ENCODE measurements at places on chromosomes 1 and 21. TPM values are rescaled to one million over a fixed set of nuclear protein-coding genes. Genes with fewer than 3 reads are reported as not detected.

PRAMEF6 gene
- not detected for total RNA-seq

S100A2 gene
- total RNA-seq: 1.1 TPM

MAGOH gene
- total RNA-seq: 27.3 TPM

DNA sequence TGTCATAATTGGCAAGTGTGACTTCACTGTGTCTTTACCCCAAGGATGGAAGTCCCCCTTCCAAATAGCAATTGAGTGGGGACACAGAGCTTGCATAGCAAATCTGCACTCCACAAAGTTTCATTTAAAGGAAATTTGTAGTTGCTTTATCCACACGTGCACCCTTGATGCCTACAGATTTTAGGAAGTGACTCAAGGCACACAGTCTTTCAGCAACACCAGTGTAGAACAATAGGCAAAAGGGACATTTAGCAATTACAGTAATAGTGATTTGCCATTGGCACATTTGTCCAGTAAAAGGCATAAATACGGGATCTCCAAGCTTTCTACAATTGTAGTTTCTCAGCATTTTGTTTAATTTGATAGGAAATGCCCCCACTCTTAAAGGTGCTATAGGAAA lies 43.4 kb upstream of the KAZN start:
- DNase-seq: no peak

DNA sequence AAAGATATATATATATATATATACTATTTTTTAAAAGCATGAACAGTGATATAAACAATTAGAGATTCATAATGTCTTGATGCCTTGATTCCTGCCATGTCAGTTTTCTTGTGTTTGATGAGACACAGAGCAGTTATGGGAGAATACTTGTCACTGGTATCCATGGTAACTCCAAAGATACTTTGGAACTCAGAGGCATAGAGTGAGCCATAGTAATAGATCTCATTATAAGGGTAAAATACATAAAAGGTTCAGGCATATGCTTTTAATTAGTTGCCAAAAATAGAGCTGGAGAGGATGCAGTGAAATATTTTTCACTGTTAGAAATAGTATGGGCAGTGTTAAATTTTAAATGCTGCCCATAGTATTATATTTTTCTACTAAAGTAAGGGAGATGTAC lies 134.1 kb downstream of the SYT14 start:
- no peak for DNase-seq

- peak; percentile 80 for DNase-seq
These were observed 6.0 kb upstream of the UBL4B start for GRCh38 chr1:110106013-110106941.

DNA sequence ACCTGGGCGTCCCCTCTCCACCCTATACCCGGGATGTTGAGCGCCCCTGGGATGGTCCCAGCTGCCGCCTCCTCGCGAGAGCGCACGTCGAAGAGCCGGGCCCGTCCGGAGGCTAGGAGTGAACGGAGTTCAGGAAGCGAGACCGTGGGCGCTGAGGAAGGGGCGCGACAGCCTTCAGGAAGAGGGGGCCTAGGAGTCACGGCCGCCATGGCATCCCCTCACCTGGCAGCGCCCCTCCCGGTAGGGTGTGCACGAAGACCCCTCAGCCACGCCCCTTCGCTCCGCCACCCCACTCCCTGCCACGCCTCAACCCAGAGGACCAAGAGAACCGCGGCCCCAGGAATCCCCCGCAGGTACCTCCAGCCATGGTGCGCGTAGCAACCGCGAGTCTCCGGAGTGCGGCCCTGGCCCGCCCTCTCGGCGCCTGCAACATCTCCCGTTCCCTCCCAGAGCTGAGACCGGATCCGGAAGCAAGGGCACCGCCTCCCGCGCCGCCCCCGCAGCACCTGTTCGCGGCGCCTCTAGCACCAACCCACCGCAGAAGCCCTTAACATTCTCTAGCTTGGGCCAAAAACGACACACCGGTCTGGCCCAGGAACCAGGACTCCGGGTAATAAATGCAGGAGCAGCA lies at the start of gene TSTD1:
Gene TSTD1, minus strand, starts transcription at position 442 of the 631 bp plus-strand sequence. Its CDS starts 75 bp downstream, at position 367.
- peak; percentile 55 for DNase-seq

DNA sequence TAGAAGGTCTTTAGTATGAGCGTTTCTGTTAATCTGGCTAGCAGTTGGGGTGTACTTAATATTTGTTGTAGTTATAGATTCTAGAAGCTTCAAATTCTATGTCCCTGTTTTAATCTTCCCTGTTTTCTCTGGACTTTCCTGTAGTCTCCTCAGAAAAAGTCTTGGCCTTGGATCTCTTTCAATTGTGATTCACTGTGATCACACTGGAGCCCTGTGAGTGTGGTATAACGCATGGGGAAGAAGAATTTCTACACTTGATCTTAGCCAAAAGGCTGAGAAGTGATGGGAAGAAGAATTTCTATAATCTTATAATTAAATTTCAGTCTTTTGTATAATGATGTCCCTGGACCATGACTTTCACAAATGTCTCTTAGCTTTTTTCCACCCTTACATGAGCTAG lies 36.7 kb upstream of the COP1 start:
- DNase-seq: no peak

- no peak for DNase-seq
These were observed 55.3 kb upstream of the HSPA13 start for GRCh38 chr21:14438211-14438610.

GRCh38 chr1:113991467-113991997 lies 12.3 kb downstream of the OLFML3 start:
- no peak for DNase-seq

DNA sequence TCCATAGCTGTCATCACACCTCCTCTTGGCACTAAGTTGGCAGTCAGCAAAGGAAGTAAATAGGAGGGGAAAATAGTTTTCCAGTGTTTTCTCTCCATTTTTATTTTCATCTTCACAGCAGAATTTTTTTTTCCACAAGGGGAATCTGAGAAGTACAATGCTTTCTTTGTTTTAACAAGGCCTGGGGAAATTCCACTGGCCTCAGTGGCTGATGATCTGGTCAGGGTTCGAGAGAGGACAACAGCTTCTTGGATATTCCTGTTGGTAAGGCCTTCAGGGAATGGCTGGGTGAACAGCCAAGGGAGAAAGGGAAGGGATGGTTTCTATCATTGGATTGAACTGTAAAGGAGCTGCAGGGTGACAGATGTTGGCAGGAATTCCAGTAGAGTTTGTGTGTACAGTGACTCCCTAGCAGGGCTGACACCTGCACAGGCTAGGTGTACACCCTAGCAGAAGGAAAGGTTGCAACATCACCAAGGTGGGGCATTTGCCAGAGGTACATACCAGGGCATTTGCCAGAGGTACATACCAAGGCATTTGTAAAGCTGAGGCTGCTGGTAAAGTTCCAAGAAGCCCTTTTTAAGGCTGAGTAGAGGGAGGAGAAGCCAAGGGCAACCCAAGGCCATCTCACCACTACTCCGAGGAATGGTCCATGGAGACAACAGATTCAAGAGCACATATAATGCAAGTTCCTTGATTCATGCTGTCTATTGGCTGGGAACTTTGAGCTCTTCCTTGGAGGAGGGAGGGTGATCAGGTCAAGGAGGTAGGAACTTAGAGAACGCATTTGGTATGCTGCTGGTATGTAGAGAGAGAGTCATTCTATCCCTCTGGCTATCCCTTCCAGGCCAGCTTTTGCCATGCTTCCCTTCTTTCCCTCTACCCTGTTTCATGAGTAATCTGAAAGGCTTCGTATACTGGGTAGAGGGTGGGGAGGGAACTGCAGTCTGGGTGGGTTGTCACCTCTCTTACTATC lies 3.1 kb downstream of the GJA5 start:
- no peak for DNase-seq

DNA sequence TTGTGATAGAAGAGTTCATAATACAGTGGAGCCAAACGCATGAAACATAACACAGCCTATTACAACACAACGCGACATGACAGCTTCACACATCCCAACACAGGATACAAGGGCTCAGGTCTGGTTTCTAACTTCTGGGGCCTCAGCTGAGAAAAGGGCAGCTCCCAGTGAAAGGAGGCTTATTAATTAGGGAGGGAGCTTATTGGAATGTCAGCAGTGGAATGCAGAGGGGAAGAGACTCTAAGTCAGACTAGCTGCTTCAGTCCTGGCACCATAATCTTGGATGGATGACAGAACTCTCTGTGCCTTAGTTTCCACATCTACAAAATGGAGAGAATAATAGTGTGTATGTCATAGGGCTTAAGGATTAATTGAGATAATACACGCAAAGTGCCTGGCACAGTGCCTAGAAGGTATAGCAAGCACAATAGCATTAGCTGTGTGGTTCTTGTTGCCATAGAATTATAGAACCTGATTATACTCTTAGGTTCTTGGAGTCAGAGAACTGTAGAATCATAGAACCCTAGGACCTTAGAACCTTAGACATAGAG lies 22.7 kb upstream of the SLC2A1 start:
- no peak for DNase-seq

Measured in glutamatergic neuron (in vitro differentiated cells).